ENCODE measurements at places on chromosomes 3 and 15.

DNA sequence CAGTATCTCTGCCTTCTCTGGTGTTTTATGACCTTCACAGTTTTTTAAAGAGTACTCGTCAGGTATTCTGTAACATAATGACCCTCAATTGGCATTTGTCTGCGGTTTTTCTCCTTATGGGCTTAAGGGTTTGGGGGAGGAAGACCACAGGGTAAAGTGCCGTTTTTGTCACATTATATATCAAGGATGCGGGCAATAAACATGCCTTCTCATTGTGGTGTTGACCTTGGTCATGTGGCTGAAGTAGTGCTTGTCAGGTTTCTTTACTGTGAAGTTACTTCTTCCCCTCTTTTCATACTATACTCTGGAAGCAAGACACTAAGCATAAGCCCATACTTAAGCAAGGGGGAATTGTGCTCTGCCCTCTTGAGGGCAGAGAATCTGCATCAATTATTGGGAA lies 16.6 kb downstream of the CAPN3 start:
- DNase-seq = no peak

GRCh38 chr15:64161688-64162477 lies 939 bp downstream of the PPIB start:
- no peak for DNase-seq

- DNase-seq = no peak
Observed at GRCh38 chr3:143658861-143659260, 189.4 kb downstream of the SLC9A9 start.

GRCh38 chr3:22129101-22129500 lies 378.1 kb upstream of the ZNF385D start:
- no peak for DNase-seq

- DNase-seq = no peak
Observed at GRCh38 chr3:134376385-134376765, 2.1 kb upstream of the AMOTL2 start.

DNA sequence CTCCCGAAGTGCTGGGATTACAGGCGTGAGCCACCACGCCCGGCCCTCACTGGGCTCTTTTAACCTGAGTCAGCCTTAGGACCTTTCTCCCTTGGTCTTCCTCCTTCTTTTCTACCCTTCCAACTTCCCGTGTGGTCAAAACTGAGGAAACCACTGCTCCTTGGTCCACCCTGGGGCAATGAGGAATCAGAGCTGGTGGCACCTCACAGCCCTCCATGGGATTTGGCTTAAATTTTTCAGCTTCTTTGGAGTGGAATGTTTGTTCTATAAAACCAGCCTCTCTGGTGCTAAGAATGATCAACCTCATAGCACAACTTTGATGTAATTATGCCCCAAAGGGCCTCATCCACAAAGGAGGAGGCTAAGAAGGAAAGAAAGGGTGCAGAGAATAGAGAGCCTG lies 76.6 kb upstream of the CFAP20DC start:
- no peak for DNase-seq

DNA sequence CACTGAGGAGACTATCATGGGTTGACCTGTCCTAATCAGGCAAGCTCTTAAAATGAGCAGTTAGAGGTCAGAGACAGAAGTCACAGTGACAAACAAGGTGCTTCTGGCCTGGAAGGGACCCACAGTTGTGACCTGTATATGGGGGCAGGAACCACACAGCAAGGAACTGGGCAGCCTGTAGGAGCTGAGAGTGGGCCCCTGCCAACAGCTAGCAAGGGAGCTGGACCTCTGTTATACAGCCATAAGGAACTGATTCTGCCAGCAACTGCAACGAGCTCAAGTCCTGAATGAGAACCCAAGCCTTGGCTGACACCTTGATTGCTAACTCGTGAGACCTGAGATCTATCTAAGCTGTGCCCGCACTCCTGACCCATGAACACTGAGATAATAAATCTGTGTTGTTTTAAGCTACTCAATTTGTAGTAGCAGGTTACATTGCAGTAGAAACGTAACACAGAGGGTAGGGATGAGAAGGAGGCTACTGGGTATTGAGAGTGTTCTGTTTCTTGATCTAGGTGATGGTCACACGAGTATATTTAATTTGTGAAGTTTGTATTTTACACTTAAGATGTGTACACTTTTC lies 44.5 kb upstream of the MAGI1 start:
- DNase-seq = no peak

DNA sequence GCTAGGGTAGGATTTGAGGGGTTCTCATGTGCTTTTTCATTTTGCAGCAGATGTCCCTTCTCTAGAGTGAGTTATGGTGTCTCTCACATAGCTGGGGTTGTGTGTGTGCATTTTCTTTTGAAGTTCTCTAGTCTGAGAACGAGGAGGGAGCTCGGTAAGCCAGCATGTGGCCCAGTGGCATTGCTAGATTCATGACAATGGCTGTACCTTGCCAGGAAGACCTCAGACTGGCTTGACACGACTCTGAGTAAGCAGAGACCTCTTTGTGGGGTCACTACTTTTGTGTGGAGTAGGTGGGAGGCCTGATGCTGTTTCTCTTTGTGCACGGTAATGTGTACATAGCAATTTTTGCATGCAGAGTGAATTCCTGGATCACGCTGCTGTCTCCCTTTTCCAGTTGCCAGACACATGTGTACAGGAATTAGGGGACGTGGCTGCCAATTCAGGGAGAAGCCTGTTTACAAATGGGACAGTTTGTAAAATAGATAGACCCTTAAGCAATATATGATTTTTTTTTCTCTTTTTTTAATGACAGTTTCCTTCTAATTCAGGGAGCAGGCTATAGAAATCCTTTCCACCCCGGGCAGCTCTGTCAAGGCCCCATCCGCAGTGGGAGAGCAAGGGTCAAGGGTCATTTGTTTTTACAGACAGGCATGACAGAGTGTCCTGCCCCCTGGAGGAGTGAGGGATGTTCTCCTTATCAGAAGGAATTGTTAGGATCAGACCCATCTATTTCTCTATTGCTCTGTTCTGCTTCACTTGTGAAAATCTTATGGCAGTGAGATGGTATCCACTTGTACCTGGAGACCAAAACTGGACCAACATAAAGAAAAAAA lies 4.6 kb downstream of the CACNA1D start:
- DNase-seq = no peak

GRCh38 chr15:26773067-26773877 lies 406 bp upstream of the GABRB3 start:
- DNase-seq = no peak

GRCh38 chr3:55484801-55485791 lies 2.0 kb downstream of the WNT5A start:
- no peak for DNase-seq

DNA sequence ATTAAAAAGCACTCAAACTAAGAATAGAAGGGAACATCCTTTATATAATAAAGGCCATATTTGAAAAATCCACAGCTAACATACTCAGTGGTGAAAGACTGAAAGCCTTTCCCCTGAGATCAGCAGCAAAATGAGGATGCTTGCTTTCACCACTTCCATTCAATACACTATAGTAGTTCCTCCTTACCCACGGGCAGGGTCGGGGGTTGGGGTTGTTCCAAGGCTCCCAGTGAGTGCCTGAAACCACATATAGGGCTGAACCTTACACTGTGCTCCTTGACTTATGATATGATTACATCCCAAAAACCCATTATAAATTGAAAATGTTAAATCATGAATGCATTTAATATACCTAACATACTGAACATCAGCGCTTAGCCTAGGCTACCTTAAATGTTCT lies 37.7 kb downstream of the ALDH1L1 start:
- DNase-seq = no peak

- no peak for DNase-seq
Observed at GRCh38 chr15:88060383-88060782, 196.2 kb downstream of the NTRK3 start.

- DNase-seq = peak; percentile 57
Observed at GRCh38 chr3:161314836-161315395, 56.4 kb downstream of the SPTSSB start.

DNA sequence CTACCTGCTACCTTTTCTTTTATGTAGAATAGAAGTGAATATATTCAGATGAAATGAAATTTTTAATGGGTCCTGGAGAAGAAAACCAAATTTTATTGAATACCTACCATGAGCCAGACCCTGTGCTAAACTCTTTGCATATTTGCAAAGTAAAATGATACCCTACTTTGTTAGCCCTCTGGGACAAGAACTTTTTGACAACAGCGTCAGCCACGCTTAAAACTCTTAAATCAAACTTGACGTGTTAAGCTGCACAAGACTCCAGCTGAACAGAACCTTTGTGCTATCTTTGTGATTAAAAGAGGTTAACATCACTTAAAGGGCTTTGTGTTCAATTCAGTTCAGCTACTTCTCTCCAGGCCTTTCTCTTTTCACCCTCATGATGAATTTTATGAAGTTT lies 316.5 kb downstream of the MEX3B start:
- DNase-seq = no peak

GRCh38 chr3:30286811-30287210 lies 319.6 kb upstream of the TGFBR2 start:
- no peak for DNase-seq

DNA sequence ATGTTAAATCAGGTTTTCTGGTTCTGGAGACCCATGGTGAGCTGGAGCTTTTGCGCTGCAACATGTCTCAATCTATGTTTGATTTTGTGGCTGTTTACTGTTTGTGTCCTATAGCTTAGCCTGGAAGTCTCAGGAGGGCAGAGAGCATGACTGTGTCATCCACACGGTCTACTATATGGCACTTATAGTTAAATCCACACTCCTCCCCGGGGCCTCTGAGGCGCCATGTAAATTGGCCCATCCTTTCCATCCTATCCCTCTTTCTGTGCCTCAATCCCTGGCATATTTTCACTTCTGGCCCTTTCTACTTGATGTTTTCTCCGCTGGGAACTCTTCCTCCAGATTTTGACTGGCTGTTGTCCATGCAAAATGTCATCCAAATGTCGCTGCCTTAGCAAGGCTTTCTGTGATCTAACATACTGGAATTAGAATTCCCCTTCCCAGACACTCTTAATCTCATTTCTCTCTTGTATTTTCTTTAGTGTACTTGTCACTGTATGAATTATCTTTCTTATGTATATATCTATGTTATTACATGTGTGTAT lies 560.8 kb upstream of the RGMA start:
- no peak for DNase-seq

DNA sequence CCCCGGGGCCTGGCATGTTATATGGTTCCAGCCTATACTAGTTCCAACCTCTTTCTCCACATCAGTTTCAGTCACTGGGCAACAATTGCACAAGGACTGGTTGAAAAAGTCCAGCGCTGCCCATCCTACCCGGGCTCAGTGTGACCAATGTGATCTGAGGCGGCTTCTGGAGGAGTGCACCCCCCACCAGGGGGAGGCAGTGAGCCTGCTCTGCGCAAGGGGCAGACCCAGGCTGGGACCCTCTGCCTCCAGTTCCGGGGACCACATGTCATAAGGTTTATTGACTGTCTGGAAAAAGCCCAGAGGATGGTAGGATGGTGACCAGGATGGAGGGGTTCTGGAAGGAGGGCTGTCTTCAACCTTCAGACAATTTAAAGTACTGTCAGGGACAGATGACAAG lies 25.6 kb upstream of the NR2E3 start:
- no peak for DNase-seq

All from retinal pigment epithelial cell (primary cell).